Activated CD4-positive, alpha-beta T cell treated with anti-CD3 and anti-CD28 coated beads, Interleukin-10, Interleukin-2, amounts not matched to agents 100 ng/mL and 50 ng/mL, durations not matched to agents 16 hours and 8 hours (primary cell): ENCODE measurements at places on chromosomes 4 and X.

DNA sequence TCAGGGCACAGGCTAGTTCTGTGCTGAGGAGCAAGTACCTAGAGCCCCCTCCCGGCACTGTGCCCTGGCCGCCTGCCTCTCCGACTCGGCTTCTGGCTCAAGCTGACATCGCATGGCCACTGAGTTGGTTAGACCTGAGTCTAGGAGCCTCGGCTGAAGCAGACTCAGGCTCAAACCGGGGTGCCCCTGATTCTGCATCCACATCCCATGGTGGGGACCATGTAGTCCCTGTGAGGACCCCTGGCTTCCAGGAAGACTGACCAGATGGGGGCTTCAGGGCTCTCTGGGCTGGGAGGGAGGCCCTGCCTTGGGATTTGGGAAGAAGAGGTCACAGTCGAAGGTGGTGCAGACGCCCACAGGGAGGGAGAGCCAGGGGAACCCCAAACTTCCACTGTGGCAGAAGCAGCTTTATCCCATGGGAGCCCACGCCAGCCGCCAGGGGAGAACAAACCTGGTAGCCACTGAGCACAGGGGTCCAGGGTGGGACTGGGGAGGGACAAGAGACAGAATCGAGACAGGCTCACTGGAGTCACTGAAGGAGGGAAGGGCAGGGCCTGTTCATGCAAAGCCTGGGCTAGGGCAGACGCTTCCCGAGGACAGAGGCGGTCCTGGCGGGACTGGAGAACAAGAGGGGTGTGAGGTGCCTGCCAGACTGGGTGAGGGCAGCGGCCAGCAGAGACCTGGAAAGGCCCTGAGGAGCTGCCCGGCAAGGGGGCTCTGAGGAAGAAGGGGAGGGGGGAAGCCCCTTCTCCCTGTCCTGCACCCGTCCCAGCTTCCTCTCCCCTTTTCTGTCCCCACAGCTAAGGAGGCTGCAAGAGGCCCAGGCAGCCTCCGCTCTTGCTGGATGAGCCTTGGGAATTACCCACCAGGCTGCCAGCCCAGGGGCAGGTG, 1.1 kb downstream of the PDE6B start:
- no peak for DNase-seq

GRCh38 chrX:2647627-2648026, 43.5 kb upstream of the CD99 start:
- peak; percentile 11 for DNase-seq

DNA sequence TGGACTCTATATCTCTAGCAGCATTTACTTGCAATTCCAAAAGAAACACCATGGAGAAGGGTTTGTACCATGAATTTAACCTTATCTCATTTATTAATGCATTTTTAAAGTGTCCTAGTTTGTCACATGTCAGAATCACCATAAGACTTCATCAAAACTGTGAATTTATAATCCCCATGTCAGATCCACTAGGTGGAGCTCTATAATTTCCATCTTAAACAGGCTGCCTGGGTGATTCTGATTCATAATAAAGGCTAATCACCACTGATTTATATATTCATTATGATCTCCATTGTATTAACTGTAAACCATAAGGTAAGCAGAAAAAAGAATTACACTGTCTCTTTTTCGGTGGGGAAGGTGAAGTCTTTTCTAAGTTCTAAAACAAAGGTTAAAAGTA, 4.0 kb downstream of the TCEAL2 start:
- DNase-seq: peak; percentile 5

GRCh38 chrX:115583496-115584004, 22.6 kb downstream of the PLS3 start:
- no peak for DNase-seq

DNA sequence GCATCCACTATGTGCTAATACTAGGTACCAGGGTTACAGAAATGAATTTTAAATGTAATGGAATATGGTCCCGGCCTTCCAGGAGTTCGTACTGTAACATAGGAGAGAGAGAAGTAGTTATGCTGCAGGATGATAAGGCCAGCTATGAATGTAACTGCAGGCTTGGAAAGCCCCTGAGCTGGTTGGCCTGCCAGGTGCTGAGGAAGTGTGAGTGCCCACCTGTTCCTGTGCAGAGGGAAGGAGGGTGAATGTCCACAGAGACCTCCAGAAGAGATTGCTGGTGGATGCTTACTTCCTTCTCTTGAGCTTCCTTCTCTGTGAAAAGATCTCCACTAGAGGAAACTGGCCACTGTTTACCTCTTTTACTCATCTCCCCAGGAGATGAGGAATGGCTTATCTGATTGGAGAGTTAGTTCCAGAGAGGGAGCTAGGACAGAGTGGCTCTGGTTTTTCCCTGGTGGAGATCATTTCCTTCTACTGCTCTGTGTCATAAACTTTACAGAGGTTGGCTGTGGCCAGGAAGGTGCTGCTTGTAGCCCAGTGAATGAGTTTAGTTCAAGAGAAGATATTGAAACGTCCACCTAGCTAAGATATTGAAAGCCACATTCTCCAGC, 114.0 kb upstream of the LNX1 start:
- no peak for DNase-seq

DNA sequence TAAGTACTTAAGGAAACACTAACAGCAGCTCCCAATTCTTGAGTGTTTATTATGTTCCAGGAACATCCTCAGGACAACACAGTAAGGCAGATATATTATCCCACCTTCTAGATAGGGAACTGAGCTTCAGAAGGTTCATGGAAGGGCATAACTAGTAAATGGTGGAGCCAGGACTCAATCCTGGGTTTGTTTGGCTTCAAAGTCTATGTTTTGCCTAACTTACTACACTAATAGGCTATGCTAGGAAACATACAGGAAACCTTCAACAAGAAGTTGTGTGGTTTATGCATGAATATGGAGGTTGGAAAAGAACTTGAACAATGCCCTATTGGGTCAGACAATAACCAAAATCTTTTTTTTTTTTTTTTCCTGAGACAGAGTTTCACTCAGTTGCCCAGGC, 72.5 kb upstream of the GPR34 start:
- DNase-seq: no peak

GRCh38 chr4:81845273-81845672, 373.6 kb upstream of the RASGEF1B start:
- DNase-seq: no peak

DNA sequence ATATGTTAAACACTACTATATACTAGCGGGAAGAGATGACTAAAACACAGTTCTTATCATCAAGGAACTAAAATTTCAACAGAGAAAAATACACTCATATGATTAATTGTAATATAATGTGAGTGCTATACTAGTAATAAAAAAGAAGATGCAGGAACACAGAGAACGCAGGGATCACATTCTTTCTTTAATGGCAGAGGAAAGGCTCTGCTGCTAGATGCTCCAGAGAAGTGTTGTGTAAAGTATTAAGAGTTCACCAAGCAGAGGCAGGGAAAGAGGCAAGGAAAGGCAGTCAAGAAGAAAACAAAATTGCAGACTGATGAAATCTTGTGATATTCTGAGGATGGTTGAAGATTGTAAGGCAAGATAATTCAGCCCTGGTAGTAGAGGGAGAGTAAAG, 394.7 kb downstream of the PDGFC start:
- DNase-seq: no peak

DNA sequence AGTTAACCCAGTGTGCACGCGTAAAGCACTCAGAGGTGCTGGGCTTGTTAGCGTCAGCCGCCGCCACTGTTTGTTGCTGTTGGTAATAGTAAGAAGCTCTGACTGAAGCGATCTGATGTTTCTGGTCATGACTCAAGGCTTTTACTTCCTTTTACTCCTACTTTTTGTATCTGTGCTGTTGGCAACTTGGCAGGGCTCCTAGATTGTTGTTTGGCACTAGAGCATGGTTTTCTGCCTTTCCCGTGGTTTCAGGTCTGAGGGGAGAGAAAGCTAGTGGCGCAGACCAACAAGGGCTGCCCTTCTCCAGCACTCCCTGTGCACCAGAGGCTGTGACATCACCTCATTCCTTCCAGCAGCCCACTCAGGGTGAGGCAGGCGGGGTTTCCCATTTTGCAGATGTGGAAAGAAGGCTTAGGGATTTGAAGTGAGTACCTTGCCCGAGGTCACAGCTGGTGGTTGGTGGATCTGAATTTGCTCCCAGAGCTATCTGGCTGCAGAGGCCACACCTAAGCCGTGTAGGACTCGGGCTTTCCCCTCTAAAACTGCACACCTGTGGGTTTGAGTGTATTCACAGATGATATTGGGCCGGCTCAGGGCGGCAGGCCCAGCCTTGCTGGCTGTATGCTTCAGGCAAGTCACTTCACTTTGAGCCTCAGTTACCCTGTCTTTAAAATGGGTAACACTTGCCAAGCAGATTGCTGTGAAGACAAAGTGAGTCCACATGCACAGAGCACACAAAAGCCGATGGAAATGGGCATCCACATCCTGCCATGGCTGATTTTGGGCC, 51.2 kb upstream of the TADA2B start:
- DNase-seq: no peak

- DNase-seq: no peak
Measured at GRCh38 chr4:84501202-84501503, 2.1 kb upstream of the NKX6-1 start.

- DNase-seq: no peak
Measured at GRCh38 chr4:185847352-185848097, 35.5 kb upstream of the SORBS2 start.

- DNase-seq: no peak
Measured at GRCh38 chrX:40106676-40107290, 9.0 kb upstream of the BCOR start.

- peak; percentile 63 for DNase-seq
Measured at GRCh38 chr4:122715221-122715620, 17.3 kb upstream of the BBS12 start.

GRCh38 chr4:85784947-85785346, 310.0 kb downstream of the ARHGAP24 start:
- DNase-seq: no peak

- DNase-seq: no peak
Measured at GRCh38 chr4:184628103-184628502, 21.1 kb downstream of the CASP3 start.
